ENCODE measurements at places on chromosomes 12 and 14.
A peak's percentile ranks its signal among the peaks of the same experiment; 100 is the strongest.

- DNase-seq: no peak
These were observed 41.9 kb upstream of the OASL start for GRCh38 chr12:121080909-121081308.

DNA sequence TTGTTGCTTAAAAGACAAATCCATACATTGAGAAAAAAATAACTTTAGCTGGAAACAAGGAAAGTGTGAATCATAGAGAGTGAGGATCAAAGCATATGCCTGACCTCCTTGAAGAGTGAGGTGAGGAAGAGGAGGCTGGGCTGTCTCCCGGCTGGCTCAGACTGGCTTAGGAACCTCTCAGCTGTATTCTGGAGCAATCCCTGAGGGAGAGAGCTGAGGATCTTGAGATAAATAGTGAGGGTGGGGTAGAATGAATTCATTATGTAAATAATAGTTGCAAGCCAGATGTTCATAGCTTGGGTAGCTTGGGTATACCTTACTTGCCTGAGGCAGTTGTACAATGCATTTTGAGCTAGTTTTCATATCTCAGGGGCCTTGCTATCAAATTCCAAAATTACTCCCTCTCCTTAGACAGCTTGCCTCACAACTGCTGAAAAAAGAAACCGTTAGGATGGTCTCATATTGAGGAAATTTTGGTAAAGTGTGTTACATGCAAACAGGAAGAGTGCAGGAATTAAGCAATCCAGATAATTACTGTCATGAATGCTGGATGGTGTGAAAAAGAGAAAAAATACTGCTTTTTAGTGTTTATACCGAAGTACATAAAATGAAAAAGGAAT is 30.5 kb upstream of the SLC15A5 start:
- DNase-seq: no peak

DNA sequence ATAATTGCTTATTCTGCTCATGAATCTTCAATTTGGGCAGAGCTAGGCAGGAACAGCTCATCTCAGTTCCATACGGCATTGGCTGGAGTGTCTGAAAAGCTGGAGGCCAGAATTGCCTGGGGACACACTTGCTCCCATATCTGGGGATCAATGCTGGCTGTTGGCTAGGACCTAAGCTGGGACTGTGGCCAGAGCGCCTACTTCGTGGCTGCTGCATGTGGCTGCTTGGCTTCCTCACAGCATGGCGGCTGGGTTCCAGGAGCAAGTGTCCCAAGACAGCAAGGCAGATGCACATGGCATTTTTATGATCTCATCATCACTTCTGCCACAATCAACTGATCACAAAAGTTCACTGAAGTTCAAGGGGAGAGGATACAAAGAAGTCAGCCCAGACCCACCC is 200.2 kb downstream of the TTC8 start:
- DNase-seq: no peak

GRCh38 chr14:76977793-76978720 is 50.5 kb downstream of the IRF2BPL start:
- peak; percentile 45 for DNase-seq

DNA sequence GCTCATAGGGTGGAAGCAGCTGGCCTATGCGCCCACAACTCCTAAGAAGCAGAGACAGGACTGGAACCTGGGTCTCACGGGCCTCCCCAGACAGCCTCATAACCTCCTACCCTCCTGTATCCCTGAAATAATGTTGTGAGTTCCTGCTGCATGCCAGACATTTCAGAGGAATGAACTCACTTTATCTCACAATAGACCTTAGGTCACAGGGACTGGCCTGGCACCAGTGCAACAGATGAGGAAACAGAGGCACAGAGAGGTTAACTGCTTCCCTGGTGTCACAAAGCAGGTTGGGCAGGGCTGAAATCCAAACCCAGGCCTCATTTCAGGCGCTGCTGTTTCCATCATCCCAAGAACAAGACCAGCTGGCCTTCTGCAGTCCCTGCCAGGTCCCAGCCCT is 5.3 kb downstream of the PHETA1 start:
- no peak for DNase-seq

GRCh38 chr12:6171409-6172015 is 28.7 kb upstream of the CD9 start:
- no peak for DNase-seq

DNA sequence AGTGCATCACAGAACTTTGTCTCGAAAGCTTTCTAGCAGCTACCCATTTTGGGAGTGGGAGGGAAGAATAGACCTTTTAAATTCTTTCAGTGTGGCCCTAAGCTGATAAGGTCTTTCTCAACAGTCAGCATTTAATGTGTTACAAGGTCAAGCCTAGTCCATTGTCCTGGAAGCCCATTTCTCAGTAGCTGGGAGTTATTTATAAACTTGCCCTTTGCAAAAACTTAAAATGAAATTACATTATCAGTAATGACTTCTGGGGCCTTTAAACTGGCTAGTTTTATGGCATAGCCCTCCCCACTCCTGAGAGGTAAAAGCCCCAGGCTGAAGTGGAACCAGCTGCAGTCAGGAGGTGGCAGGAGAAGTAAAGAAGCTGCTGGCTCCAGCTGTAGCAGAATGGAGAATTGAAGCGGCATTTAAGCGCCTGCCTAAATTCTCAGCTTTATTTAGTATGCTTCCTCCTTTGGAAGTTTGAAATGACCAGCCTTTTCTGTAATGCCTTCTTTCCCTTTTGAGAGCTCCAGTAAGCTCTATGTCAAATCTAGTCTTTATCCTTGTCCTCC is 12.4 kb downstream of the COPZ1 start:
- no peak for DNase-seq

DNA sequence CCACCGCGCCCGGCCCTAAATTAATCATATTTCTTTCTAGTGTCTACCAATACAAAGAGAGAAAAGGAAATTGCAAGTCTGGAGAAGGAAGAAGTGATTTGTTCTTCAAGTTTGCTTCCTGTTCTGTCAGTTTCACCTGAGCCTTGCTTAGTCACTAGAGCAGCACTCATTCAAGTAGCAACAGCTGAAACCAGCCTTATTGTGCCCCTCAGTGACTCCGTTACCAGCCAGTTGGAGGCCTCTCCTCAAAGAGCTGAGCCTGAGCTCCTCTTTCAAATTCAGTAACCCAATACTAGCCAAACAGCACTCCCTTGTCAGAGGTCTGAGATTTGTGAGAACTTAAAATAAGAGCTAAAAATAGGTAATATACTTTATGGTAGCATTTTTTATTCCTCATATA is 17.4 kb downstream of the PAWR start:
- no peak for DNase-seq

- no peak for DNase-seq
These were observed 108.4 kb downstream of the BRMS1L start for GRCh38 chr14:35934499-35934898.

GRCh38 chr12:108812324-108812723 is 45.1 kb downstream of the SSH1 start:
- DNase-seq: no peak

GRCh38 chr12:10175846-10176636 is 2.8 kb upstream of the TMEM52B start:
- DNase-seq: no peak

GRCh38 chr14:78509516-78509915 is 339.3 kb downstream of the NRXN3 start:
- no peak for DNase-seq

DNA sequence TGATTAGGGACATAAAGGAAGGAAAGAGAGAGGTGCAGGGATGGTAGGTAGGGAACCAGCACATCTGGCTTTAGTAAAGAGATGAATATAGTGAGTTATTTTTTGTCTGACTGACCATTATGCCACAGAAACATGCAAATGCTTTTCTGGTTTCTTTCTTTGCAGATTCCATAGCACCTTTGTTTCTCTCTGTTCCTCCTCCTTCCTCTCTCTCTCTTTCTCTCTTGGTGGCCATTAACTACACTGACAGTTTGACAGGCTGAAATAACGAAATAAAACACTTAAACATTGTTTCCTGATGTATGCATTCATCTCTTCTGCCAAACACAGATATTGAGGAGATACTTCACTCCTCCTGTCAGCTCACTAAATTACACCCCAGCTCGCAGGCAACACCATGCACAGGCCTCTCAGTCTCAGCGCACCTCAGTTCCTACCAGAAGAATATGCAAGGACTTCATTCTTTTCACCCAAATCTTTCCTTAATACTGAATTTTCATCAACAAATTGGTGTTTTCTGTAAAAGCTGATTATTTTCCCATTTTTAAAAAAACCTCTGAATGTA is 406.9 kb upstream of the SOX5 start:
- no peak for DNase-seq

- no peak for DNase-seq
These were observed 115.6 kb upstream of the PKP2 start for GRCh38 chr12:33012226-33012625.

DNA sequence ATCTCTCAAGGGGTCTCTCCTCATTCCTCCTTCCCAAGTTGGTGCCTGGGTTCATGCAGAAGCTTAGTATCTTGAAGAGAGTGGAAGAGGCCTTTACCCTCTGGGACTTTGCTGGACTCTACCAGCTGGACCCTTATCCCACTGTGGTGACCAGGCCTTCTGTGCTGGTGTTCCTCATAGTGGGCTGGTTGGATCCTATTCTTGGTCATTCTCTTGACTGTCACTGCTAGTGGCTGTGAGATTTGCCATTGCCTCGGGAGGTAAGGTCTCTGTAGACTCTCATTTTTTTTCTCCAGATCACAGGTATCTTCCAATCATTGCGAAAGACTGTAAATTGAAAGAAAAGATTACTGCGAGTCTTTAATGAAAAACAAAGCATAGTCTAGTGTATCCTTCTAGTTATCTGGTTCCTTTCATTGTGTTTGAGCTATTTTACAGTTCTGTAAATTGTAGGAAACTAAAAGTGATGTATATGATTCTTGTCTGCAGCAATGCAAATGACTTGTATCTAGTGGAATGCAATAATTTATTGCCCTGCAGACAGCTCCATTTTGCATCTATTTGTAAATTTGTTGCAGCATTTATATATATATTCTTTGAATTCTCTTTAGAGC is 217.9 kb downstream of the AEBP2 start:
- no peak for DNase-seq

GRCh38 chr12:52228931-52229330 is 4.1 kb upstream of the KRT7 start:
- DNase-seq: no peak

GRCh38 chr12:69916544-69917235 is 91.7 kb downstream of the MYRFL start:
- DNase-seq: no peak

- no peak for DNase-seq
These were observed 181.1 kb downstream of the ESR2 start for GRCh38 chr14:64112867-64113678.

GRCh38 chr14:100556140-100556475 is 31.1 kb downstream of the BEGAIN start:
- no peak for DNase-seq

GRCh38 chr12:107677671-107678070 is 7.9 kb upstream of the PWP1 start:
- no peak for DNase-seq

GRCh38 chr12:8913702-8914032 is 642 bp upstream of the PHC1 start:
- no peak for DNase-seq

GRCh38 chr14:78131616-78132015 is 38.6 kb upstream of the NRXN3 start:
- no peak for DNase-seq

GRCh38 chr12:79514730-79515529 is 175.8 kb downstream of the PAWR start:
- no peak for DNase-seq

DNA sequence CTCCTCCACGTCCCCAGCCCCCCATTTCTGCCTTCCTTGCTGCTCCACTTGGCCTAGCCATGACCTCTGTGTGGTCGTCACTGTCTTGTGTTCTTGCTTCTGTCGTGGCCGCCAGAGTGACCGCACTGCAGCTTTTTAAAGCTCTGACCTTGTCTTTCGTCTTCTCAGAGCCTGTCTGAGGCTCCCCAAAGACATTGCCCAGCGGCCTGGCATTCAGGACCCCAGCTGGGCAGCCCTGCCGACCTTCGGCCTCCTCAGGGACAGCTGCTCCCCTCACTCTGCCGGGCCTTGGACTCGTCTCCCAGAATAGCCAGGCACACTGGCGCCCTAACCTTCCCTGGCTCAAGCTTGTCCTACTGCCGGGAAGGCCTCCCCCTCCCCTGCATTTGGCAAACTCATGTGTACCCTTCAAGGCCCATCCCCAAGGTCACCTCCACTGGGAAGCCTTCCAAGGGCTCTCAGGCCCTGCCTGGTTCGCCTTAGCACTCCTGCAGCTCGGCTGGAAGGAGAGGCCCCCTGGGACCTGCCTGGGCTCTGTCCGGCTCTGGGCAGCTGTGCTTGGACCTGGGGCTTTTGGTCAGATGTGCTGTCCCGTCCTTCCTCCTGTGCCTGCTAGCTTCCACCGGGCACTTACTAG is 15.7 kb upstream of the DLK1 start:
- no peak for DNase-seq

Measured in NCI-H1694 treated with DMSO at 0.1 percent for 48 hours (cell line).